ENCODE measurements at places on chromosomes 13 and 19. TPM values are rescaled to one million over a fixed set of nuclear protein-coding genes. Genes with fewer than 3 reads are reported as not detected.

Gene PALM
- total RNA-seq: not detected

Gene TLE6
- total RNA-seq: not detected

DNA sequence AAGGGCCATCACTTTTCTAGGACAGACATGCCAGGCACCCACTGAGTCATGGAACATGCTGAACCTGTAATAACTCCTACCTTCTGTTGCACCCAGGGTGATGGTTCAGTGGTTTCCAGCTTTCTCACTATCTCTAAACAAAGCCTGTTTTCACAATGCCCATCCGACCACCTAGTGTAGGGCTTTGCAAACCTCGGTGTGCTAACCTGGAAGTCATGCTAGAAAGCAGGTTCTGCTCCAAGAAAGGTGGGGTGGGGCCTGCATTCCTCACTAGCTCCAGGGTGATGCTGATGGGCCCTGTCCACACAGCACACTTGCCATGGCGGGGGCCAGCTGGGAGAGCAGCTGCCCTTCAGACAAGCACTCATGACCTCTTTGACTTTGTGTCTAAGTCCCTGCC lies 43.4 kb downstream of the COL4A2 start:
- no peak for DNase-seq

DNA sequence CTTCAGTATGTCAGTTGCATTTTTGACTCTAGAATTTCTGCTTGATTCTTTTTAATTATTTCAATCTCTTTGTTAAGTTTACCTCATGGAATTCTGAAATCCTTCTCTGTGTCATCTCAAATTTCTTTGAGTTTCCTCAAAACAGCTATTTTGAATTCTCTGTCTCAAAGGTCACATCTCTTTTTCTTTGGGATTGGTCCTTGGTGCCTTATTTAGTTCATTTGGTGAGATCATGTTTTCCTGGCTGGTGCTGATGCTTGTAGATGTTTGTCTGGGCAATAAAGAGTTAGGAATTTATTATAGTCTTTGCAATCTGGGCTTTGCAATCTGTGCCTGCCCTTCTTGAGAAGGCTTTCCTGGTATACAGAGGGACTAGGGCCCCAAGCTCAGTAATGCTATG lies 18.5 kb upstream of the KBTBD7 start:
- DNase-seq: no peak

- no peak for DNase-seq
Observed at GRCh38 chr19:16649734-16650133, 10.2 kb downstream of the SMIM7 start.

- DNase-seq: no peak
Observed at GRCh38 chr13:66301482-66301881, 928.7 kb downstream of the PCDH9 start.

GRCh38 chr19:6587093-6587820 lies 3.7 kb downstream of the CD70 start:
- DNase-seq: no peak

GRCh38 chr19:2315818-2316353 lies 7.9 kb upstream of the LINGO3 start:
- peak; percentile 62 for DNase-seq
